ENCODE measurements at places on chromosomes 6 and 20.

DNA sequence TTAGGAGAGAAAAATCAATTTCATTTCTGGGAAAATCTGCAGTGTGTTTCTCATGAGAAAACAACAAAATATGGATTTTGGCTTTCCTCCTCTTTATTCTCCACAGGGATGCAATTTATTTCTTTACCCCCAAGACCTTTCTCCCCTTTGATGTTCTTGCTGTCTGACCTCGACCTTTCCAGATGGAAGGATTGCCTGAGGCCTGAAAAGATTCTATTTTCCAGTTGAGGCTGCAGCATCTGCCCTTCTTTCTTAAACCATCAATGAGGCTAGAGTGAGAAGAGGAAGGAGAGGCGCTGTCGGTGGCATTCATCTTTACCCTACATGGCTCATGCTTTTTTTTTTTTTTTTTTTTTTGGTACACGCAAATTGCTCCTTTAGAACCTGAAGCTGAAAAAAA is 344.2 kb upstream of the BTBD3 start:
- no peaks in the 10 kb centered on the region for H3K36me3 ChIP-seq
- H3K4me1 ChIP-seq = no peaks in the 10 kb centered on the region
- no peak for DNase-seq
- H3K27ac ChIP-seq = no peak overlapping the region
- H3K4me3 ChIP-seq = no peak overlapping the region
- H3K27me3 ChIP-seq = no peaks in the 10 kb centered on the region

- H3K27ac ChIP-seq = no peak overlapping the region
- no peak for DNase-seq
- no peaks in the 10 kb centered on the region for H3K27me3 ChIP-seq
- no peaks in the 10 kb centered on the region for H3K4me1 ChIP-seq
- H3K4me3 ChIP-seq = no peak overlapping the region
- no peaks in the 10 kb centered on the region for H3K36me3 ChIP-seq
Measured at GRCh38 chr6:168122011-168122410, 43.0 kb upstream of the FRMD1 start.

DNA sequence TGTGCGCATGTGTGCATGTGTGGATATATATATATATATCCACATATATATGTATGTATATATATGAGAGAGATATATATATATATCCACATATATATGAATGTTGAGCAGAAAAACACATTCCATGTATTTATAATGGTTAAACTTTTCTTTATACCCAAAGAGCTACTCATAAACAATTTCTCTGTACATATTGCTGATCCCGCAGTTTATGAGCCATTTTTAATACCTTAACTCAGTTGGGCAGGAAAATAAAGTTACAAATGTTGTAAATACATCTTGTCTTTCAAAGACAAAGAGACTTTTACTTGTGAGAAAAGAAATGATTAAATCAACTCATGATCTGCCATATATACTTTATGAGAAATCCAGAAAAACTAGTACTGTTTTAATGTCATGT is 18.1 kb upstream of the EPHA7 start:
- H3K27me3 ChIP-seq = no peaks in the 10 kb centered on the region
- DNase-seq = no peak

- H3K4me1 ChIP-seq = peaks cover 4% of the 10 kb centered on the region
- no peak overlapping the region for H3K4me3 ChIP-seq
- H3K27me3 ChIP-seq = no peaks in the 10 kb centered on the region
- DNase-seq = peak; percentile 85
- H3K36me3 ChIP-seq = no peaks in the 10 kb centered on the region
- H3K27ac ChIP-seq = no peak overlapping the region
Measured at GRCh38 chr6:80742481-80742880, 636.0 kb downstream of the BCKDHB start.

DNA sequence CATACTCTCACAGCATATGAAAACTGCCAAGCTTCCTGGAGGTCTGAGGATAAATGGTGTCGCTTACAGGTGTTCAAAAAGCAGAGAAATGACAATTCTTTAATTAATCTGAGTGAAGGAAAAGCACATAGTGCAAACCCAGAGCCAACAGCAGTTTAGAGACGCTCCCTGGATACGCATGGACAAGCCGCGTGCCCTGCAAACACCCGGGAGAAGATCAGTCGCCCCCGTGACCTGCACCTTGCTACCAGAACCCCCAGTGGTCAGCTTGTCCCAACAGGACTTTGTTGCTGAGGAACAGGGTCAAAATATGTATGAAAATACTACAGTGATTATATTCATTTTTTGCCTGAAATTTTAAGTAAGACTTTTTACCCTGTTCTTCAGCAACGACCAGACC is 93.9 kb downstream of the PSMG4 start:
- no peaks in the 10 kb centered on the region for H3K36me3 ChIP-seq
- no peak overlapping the region for H3K27ac ChIP-seq
- peaks cover 69% of the 10 kb centered on the region for H3K4me1 ChIP-seq

DNA sequence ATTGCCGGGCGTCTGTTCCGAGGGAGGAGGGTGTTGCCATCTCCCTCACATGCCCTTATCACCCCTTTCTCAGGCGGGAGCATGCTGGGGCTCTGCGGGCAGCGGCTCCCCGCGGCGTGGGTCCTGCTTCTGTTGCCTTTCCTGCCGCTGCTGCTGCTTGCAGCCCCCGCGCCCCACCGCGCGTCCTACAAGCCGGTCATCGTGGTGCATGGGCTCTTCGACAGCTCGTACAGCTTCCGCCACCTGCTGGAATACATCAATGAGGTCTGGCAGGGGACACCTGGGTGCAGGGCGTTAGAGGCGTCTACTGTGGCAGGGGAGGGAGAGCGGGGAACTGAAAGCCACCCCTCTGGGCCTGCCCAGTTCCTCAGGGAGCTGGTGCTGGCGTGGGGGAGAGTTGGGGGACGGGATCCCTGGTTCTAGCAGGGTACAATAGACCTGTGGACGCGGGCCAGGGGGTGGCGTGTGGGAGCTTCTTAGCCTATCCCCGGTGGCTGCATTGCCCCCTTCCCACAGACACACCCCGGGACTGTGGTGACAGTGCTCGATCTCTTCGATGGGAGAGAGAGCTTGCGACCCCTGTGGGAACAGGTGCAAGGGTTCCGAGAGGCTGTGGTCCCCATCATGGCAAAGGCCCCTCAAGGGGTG is 697 bp downstream of the PPT2 start:
- H3K4me1 ChIP-seq = peaks cover 24% of the 10 kb centered on the region
- H3K27me3 ChIP-seq = no peaks in the 10 kb centered on the region
- peak overlapping the region; percentile 90 for H3K27ac ChIP-seq
- peaks cover 29% of the 10 kb centered on the region for H3K36me3 ChIP-seq
- peak overlapping the region; percentile 75 for H3K4me3 ChIP-seq

- no peak overlapping the region for H3K4me3 ChIP-seq
- H3K36me3 ChIP-seq = no peaks in the 10 kb centered on the region
- H3K27me3 ChIP-seq = no peaks in the 10 kb centered on the region
- no peaks in the 10 kb centered on the region for H3K4me1 ChIP-seq
- DNase-seq = no peak
Measured at GRCh38 chr6:5235830-5236229, 24.9 kb downstream of the LYRM4 start.

DNA sequence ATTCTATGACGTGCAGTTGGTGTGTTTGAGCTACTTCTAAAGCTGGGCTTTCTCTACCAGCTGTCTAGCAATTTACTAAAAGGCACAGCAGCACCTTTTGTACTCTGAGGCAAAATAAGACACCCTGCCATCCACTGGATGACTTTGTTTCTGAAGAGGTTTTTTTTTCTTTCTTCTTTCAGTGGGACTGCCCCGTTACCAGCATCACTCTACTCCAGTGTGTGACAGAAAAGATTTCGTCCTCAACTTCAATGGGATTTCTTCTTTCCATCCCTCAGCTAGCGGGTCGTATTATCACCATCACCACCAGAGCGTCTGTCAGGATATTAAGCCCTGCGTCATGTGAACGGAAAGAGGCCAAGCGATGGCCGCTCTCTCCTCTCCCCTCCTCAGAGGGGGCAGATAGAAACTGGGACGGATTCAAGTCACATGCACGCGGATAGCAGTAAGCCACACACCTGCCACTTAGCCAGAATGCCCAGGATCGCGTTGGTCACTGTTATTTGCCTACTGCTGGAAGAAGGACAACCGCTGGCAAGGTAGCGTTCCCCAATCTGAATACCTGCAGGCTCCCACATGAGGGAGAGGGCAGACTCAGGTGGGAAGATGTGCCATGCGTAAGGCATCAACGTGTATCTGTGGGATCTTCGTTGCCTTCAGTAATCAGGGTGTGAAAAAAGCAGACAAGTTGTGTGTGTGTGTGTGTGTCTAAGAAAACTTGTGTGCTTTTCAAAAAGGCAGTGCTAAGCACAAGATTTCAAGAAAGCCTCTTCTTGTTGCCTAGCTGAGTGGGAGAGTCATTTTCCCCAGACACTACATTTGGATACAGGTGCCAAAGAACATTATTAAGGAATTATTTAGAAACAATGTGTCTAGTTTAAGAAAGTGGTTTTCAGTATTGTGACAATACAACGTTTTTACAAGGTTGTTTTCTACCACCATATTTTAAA is 5.4 kb downstream of the FOXF2 start:
- H3K36me3 ChIP-seq = no peaks in the 10 kb centered on the region
- no peaks in the 10 kb centered on the region for H3K4me1 ChIP-seq
- no peak overlapping the region for H3K4me3 ChIP-seq
- no peak overlapping the region for H3K27ac ChIP-seq
- H3K27me3 ChIP-seq = peaks cover 62% of the 10 kb centered on the region

- no peaks in the 10 kb centered on the region for H3K4me1 ChIP-seq
- H3K4me3 ChIP-seq = no peak overlapping the region
- H3K36me3 ChIP-seq = no peaks in the 10 kb centered on the region
- no peak overlapping the region for H3K27ac ChIP-seq
- no peak for DNase-seq
Measured at GRCh38 chr20:49420811-49421295, 61.6 kb downstream of the KCNB1 start.

DNA sequence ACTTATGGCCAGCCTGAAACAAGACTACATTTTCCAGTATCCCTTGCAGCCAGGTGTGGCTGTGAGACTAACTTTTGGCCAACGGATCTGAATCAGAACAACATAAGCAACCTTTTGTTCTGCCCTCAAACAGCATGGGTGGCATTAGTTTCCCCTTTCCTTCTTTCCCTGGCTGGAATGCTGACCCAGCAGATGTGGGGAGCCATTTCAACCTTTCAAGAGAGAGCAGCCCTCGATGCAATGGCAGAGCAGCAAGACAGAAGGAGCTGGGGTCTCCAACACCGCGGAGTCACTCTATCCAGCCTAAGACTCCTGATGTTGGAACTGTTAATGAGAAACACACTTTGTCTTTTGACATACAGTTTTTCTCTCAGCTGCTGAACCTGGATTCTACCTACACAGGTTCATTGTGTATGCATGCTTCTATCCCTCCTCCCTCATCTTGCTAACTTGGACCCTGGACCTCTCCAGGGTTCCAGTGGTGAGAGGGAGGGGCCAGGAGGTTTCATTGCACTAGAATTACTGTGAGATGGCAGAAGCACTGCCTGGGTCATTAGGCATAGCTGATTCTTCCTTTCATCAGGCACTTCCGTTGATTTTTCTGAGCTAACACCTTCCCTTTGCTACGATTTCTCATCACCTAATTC is 28.8 kb upstream of the DDR1 start:
- H3K4me1 ChIP-seq = no peaks in the 10 kb centered on the region
- no peaks in the 10 kb centered on the region for H3K27me3 ChIP-seq
- no peak overlapping the region for H3K27ac ChIP-seq

DNA sequence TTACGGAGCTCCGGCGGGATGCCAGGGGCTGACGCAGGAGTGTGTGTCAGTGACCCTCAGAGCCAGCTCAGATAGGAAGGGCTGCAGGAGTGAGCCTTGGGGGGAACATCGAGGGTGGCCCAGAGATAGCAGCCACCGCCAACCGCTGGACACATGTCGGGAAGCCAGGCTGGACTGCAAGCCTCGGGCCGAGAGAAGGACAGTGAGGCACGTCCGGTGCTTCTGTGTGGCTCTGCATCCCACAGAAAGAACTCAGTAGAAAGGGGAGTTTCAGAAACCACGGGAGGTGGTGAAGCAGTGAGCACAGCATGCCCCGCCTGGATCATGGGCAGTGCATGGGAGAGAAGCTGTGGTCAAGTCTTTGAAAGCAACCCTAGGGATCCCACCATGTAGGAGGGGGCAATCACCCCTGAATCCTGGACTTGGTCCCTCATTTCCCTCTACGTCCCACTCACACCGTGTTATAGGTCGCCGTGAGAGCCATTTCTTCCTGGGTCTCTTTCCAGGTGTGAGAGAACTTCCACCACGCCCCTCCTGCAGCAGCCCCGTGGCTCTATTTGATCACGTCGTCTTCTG is 383.7 kb upstream of the CDH4 start:
- no peak for DNase-seq
- no peaks in the 10 kb centered on the region for H3K4me1 ChIP-seq
- H3K4me3 ChIP-seq = no peak overlapping the region
- no peak overlapping the region for H3K27ac ChIP-seq
- peaks cover 54% of the 10 kb centered on the region for H3K27me3 ChIP-seq

DNA sequence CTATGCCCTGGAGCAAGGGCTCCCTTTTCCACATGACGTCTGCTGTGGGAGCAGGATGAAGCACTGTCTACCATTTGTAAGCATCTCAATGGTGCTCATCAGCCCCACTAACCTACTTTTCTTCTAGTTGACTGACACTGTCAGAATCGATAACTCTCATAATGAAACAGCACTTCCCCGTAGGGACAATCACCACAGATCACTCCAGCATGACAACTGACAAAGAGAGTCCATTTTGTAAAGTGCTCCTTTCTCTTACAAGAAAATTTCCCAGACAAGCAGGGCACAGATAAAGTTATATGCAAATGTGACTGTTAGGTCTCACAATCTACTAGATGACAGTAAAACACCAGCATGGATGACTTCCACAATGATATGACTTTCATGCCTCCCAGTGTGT is 46.4 kb downstream of the HEBP2 start:
- no peaks in the 10 kb centered on the region for H3K36me3 ChIP-seq
- no peak for DNase-seq
- H3K27ac ChIP-seq = no peak overlapping the region

DNA sequence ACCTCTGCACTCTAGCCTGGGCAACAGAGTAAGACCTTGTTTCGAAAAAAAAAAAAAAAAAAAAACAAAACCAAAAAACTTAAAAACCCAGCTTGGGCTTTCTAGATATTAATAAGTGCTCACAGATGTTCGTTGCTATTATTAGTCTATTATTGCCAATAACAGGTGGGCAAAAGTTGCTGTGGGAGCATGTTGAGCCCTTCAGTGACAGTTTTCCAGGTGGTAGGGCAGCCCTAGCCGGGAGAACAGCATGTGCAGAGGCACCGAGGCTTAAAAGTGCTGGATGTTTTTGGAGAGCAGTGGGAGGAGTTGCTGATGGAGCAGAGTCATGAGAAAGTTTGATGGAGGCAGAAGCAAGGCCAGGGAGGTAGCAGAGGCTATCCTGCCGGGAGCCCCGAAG is 4.4 kb downstream of the PPP1R16B start:
- H3K27me3 ChIP-seq = peaks cover 57% of the 10 kb centered on the region
- no peak for DNase-seq
- no peak overlapping the region for H3K27ac ChIP-seq
- peaks cover 6% of the 10 kb centered on the region for H3K4me1 ChIP-seq
- no peaks in the 10 kb centered on the region for H3K36me3 ChIP-seq
